ENCODE measurements at places on chromosomes 7 and 10.
A peak's percentile ranks its signal among the peaks of the same experiment; 100 is the strongest.

GRCh38 chr7:47422611-47423010 is 159.3 kb downstream of the TNS3 start:
- no peak for DNase-seq

GRCh38 chr7:106010866-106011265 is 47.8 kb downstream of the CDHR3 start:
- DNase-seq = no peak

DNA sequence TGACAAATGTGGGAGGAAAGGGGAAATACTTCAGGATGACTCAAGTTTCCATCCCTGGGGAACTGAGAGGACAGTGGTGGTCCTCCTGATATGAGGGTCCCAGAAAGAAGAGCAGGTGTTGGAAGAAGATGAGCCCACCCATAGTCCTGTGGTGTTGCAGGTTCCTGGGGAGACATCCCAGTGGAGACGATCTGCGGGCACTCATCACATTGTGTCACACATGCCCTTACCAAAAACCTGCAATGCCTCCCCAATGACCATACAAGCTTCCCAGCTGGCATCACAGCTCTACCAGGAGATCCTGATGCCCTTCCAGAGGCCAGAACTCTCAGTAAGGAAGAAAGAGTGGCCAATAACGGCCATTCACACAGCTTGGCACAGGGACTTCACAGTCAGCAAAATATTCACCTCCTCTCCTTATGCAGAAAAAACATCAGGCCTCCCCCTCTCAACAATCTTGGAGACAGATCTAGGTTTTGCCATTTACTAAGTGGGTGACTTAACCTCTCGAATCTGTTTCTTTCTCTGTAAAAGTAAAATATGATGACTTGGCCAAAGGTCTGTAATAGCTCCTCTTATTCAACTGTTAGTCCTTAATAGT is 9.0 kb downstream of the PUS7 start:
- DNase-seq = no peak

DNA sequence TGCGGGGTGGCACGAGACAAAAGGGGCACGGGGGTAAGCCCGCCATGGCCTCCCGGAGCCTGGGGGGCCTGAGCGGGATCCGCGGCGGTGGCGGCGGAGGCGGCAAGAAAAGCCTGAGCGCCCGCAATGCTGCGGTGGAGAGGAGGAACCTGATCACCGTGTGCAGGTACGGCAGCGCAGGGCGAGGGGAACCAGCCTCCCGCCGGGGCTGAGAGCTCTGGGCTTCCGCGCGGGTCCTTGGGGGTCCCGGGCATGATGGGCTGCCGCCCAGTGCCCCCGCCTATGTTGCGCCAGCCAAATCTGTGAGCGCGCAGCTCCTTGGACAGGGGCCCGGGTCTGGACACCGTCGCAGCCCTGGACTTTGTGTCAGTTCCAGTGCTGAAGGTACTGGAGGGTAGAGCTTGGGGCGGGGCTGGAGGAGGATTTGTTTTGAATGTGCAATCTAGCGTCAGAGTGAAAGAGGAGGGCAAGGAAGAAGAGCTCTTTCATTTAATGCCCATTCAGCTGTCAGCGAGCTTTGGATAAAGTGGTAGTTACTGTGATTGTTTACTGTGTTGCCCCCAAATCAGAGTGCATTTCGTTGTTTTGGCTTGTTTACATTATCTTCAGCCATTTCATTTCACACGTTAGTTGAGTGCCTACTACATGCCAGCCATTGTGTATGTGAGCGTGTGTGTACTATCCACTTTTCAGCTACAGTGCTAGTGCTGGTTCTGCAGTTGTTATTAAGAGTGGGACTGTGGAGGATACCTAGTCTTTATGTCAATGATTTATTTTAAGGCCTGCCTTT is 777 bp downstream of the RUNDC3B start:
- no peak for DNase-seq

GRCh38 chr10:1142596-1142995 is 86.4 kb downstream of the WDR37 start:
- DNase-seq = no peak

DNA sequence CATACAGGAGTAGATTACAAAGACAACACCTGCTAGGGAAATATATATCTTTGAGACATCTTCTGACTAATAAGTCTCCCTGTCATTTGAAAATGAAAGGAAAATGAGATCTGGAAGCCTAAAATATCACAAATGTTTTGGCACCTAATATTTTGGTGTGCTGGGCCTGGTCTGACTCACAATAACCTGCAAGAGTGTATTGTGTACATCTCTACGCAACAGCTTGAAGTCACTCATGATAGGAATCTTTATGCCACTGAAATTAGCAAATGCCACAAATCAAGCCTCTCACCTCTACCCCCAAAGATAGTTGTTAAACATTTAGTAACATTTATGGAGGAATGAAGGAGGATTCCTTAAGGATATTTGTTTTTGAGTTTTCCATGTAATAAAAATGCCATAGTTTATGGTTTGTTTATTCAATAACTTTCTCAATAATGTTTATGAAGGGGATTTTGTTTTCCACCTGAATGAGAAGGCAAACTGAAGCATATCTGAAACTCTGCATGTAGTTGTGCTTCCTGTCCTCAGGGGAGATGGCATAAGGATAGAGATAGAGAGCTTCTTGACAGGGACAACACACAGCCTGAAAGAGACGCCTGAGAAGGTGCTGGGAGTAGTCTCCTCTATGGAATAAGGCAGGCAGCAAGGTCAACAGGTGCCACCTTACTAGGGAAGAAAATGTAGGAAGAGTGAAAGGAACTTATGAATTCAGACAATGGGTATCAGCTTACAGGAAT is 197.4 kb downstream of the AHR start:
- DNase-seq = no peak

DNA sequence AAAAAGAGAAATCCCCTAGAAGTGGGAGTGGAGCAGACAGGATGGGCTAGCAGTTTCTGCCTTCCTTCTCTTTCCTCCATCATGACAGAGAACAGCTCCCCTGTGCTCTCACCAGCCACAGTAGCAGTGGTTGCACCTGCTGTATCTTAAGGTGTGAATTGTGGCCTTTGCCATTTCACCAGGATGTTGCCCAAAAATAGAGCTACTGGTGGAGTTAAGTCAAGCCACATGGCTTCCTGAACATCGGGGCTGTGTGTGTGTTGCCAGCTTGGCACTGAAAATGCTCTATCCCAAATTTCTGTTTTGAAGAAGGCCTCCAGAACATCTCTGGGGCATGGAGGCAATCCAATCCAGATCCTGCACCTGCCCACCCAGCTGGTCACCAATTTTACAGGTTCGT is 348.7 kb downstream of the EXOC4 start:
- DNase-seq = no peak

- DNase-seq = peak; percentile 20
Observed at GRCh38 chr10:42875798-42876341, 93.3 kb downstream of the BMS1 start.

GRCh38 chr10:132322586-132323048 is 9.4 kb upstream of the LRRC27 start:
- DNase-seq = peak; percentile 28

- no peak for DNase-seq
Observed at GRCh38 chr10:2049560-2049959, 312.2 kb upstream of the ADARB2 start.

GRCh38 chr7:141697211-141697871 is 4.6 kb downstream of the DENND11 start:
- DNase-seq = peak; percentile 65

- no peak for DNase-seq
Observed at GRCh38 chr10:24193330-24193729, 15.6 kb upstream of the KIAA1217 start.

DNA sequence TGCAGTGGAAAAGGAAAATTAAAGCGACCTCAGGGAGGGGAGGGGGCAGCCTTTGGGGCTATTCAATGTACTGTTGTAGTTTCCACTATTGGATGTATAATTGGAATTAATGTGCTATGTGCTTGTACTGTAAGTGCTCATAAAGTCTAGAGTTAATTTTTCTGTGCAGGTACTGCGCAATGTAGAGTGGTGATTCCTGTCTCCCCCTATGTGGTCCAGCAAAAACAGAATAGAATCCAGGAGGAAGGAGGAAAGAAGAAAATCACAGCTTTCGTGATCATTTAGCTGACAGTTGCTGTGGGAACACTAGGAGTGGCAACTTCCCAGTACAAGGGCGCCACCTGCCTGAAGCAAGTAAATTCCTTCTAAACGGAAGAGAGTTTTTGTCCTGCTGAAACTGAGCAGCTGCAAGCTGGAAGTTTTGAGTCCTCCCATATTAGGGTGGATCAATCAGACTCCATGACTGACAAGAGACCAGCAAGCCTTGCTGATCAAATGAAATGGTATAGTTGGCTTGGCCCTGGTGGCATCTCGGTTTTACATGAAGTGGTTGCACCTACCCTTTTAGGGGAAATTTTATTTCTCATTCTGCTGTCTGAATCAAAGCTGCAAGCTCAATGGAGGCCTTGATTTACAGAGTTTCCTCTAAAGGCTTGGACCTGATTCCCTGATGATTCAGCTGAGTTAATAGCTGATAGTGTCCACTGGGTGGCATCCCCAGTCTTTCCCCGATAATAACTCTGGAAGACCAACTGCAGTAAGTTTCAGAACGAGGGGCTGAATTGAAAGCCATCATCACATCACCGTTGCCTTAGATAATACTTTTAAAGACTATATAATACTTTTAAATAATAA is 299.8 kb downstream of the HGF start:
- DNase-seq = peak; percentile 73

DNA sequence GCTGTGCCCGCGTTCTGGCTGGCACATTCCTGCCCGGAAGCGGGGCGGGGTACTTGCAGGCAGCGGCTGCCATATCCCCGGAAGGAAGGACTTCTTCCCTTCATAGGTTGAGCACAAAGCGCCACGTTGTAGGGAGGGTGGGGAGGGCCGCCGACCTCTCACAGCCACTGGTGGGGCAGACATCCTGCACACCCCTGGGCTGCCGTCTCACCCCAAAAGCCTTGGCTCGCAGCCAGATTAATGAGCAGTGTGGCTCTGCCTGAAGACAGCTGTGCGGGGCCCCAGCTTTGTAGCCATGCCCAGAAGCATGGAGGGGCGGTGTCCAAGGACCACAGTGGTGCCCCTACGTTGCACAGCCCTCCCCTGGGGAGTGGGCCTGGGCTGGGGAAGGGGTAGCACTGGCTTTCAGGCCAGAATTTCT is 54.3 kb upstream of the DPYSL4 start:
- no peak for DNase-seq

DNA sequence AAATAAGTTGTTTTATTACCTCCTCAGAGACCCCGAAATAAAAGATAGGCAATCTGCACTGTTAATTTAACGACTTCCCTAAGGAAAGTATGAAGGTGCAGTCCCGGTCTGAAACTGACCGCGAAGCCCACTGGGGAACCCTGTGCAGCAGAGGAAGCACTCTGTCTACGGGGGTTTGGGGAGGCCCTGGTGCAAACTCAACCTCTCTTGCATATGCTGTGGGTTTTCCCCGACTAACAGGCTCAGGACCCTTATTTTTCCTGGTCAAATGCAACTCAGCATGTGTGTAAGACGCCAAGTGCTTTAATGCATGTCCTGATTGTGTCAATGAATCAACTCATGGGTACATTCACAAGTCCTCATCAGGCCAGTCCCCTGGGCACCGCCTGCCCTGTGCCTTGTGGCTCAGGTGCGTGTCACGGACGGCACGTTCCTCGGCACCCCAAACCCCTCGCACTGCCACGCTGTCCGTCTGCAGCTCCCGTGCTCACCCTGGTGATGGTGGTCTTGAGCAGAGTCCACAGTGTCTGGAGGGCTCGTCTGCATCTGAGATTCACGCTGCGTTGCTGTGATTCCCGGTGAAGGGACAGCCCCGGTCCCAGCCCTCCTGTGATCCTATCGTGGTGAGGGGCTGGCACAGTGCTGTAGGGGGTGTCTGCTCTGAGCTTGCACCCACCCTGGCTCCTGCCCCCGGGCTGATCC is 33.8 kb downstream of the JAKMIP3 start:
- no peak for DNase-seq

- peak; percentile 60 for DNase-seq
Observed at GRCh38 chr7:135877805-135878204, 99.4 kb downstream of the MTPN start.

DNA sequence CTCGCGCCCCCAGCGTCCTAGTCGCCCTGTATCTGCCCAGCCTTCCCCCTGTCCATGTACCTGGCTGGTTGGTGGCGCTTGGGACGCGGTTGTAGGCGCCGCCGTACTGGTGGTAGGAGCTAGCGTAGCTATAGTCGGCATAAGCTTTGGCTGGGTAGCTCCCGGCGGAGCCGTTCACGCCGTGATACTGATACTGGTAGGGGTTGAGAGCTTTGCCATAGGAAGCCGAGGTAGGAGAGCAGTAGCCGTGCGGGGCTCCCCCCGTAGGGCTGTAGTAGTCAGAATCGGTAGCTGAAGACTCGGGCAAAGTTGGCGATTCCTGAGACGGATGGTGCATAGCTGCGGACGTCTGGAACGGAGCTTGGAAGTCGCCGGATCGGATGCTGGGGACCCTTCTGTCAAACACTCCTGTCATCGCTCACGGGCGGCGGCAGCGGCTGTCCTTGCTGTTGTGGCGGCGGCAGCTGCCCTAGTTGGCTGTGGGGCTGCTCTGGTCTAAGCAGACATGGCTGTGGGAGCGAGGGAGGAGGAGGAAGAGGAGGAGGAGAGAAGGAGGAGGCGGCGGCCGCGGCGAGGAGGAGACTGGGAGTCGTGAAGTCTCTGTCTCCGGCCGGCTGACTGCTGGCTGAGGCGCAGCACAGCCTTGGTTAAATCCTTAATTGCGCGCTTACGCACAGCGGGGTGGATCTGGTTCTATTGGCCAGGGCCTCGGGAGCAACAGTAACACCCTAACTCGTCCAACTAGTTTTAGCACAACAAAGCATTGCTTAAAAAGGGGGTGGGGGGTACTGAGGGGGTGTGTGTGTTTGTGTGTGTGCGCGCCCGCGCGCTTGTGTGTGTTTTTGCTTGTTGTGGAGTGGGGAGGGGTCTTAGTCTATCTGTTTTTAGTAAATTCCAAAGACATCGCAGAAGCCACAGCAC is at the start of gene DLX5:
TSS of gene DLX5 (minus strand) at position 623 of the 921 bp plus-strand sequence. CDS start at position 415, 208 bp downstream.
- peak; percentile 39 for DNase-seq

DNA sequence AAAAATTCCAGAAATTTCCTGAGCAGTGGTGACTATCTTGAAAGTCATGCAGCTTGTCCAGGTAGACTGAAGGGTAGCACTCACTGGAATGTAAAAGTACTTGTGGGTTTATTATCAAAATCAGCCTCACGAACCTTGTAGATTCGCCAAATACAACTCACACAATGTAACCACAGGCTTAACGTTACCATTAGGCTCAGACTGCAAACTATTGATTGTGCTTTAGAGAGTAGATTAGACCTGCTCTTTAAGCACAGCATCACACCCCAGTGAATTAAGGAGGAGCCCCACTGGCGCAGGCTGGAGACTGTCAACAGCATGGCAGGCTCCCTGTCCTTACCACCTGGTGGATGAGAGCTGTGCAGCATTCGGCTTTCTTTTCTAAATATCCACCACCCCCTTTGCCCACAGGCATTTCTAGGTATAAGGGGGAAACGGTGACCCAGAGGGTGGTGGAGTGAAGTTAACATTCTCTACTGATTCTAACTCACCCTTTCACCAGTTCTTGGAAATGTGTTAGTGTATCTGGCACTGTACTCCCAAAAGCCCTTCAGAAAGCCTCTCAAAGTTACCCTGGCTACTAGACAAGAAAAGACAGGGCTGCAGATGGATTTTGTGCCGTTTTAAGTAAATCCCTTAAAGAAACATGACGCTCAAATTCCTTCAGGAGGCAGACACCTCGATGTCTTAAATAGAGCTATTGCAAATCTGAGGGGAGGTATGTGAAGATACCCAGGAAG is 56.6 kb downstream of the GSDME start:
- DNase-seq = peak; percentile 71

Measured in fibroblast of skin of right biceps (primary cell).